ENCODE measurements at places on chromosomes 12 and 14.

DNA sequence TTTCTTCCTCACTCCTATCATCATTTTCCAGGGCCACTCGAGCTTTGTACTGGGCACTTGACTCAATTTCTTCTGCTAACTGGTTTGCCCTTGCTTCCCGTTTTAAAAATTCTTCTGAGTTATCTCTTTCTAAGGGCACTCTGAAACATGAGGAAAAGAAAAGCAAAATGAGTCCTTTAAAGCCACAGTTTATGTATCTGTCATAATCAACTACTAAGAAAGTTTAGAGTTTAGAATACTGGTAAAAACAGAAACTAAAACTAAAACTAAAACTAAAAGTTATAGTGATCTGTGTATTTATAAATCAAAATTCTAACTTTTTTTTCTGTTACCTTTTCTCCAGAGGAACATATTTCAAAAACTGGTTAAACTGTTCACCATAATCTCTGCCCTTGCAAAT lies 79.2 kb downstream of the ATXN2 start:
- DNase-seq, result no peak

DNA sequence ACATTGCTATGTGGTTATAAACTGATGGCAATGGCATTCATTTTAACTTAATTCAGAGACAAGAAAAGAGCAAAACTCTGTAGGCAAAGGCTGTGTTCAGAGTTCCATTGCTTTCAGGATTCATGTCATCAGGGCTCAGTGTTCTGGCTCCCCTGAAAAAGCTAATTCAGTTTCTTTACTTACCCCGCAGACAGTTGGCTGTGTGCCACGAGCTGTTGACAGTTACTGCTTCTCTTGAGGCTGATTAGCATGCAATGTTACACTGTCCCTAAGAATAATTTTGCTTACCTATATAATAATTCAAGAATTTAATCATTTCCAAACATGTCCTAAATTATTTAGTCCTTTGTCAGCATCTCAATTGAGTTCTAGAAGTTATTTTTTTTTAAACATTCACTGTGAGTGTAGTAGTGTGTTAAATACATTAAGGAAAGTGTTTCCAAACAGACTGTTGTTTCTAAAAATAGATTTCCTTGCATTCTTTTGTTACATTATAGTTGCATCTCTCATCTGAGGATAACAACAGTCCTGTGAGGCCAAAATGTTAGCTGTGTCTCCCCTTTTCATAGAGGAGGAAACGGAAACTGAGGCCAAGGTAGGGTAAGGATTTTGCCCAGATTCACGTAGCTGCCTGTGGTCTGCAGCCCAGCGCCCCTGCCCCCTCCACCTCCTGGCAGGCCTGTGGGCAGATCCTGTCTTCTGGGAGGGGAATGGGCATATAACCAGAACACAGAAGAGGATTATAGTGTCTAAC lies 98.6 kb downstream of the PELI2 start:
- DNase-seq, result peak; percentile 16

- DNase-seq, result peak; percentile 56
These were observed 1092.8 kb upstream of the SEL1L start for GRCh38 chr14:82626156-82627066.

GRCh38 chr12:73486256-73486655 lies 1051.4 kb upstream of the ATXN7L3B start:
- DNase-seq, result no peak

DNA sequence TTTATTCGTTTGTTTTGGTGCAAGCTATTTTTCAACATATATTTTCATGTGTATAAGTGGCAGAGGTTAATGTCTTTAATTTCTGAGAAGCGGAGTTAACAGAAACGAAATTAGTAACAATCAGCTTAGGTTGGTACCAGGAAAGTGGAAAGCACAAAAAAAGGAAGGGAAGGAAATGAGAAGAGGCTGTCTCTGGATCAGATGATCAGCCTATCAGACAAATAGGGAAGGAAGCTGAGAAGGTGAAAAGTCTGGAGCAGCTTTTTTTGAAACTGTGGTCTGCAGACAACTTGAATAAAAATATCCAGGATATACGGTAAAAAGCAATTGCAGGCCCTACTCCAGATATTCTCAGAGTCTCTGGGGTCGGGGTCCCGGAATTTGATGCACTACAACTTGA lies 265.0 kb downstream of the SSPN start:
- no peak for DNase-seq

DNA sequence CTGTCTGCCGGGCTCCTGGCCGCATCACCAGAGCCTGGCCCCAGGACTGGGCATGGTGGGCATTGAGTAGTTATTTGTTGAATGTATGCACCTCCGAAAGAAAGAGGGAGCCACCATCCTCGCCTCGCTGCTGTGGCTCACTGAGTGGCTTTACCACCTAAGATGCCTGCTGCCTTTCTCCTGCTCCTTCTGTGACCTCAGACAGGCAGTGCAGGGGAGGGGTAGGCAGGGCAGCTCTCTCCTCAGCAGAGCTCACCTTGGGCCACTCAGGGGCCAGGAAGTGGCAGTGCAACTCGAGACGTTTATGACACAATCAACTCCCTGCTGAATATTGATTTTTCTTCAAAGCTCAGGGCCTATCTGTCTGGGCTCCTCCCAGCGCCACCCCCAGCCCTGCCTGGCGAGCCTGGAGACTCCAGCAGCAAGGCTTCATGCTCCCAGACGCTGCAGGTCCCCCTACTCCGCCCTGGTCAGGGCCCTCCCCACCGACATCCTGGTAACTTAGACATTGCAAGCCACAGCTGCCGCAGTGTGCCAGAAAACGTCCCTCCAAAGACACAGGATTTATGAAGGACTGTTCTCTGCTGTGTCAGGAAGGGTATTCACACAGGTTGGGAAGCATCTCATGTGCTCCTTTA lies 84.3 kb upstream of the DIO3 start:
- no peak for DNase-seq

DNA sequence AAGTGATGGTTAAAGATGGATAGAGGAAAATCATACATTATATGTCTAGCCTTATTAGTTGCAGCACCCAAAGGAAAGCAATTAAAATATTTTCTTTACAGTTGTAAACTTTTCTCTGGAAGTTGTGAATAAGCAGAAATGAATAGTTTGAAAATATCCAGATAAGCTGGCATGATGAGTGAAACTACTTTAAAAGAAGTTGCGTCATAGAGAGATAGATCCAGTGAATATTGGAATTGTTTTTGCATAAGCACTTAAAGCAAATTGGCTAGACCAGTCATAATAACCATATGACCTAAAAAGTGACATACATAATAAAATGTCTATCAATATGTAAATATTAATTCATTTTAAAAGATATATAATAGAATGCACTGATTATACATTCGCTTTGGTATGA lies 132.1 kb downstream of the SOX5 start:
- no peak for DNase-seq

DNA sequence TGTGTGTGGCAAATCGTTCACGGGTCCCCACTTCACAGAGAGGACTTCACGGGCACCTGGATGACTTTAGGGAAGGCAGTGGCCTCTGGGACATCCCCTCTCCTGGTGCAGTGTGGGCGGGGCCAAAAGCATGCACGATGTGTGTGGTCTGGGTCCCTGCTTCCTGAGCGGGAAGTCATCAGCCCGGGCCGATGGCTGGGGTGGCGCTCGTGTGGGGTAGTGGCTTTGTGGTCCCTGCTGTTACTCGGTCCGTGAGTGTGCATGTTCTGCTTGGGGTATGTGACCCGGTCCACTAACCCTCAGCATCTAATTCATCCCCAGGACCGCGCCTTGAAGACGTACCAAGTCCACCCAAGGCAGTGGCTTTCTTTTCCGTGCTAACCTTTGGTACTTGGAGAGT lies 142.5 kb upstream of the RTL1 start:
- DNase-seq, result no peak

- DNase-seq, result no peak
These were observed 67.0 kb downstream of the ARF6 start for GRCh38 chr14:49959822-49960408.

GRCh38 chr14:50362764-50363713 lies 33.6 kb downstream of the CDKL1 start:
- no peak for DNase-seq

- no peak for DNase-seq
These were observed 129.6 kb downstream of the PAPOLA start for GRCh38 chr14:96631621-96632362.

DNA sequence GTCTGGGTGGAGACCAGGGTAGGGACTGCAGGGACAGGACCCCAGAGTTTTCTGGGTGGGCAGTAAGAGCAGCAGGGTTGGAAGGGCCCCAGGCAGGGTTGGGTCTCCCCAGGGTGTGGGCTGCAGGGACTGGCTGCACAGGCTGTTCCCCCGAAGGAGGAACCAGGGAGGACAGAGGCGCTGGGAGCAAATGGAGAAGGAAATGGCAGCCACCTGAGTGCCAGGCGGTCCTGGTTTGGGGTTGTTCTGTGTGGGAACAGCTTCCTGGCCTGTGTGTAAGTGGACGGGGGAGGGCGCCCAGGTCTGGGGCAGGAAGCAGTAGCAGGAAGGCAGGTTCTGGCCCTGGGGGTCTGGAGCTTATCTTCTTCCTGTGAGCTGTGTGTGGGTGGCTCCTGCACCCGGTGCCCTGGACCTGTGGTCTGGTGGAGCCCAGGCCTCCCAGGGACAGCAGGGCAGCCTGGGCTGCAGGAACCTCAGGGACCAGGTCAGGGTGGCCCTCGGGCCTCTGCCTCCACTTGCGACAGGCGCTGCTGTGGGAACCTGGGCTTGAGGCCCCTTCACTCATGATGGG lies 372.8 kb downstream of the TMEM121 start:
- DNase-seq, result no peak

GRCh38 chr12:12115514-12115913 lies 44.8 kb downstream of the BCL2L14 start:
- no peak for DNase-seq

- DNase-seq, result no peak
These were observed 371.8 kb downstream of the ZFP36L1 start for GRCh38 chr14:68421116-68421515.

GRCh38 chr12:55019784-55020183 lies at the start of gene NEUROD4:
TSS of gene NEUROD4 (plus strand) at chr12:55019974. CDS start at chr12:55026440, 6,466 bp downstream.
- DNase-seq, result peak; percentile 14

GRCh38 chr14:104136472-104137296 lies 1.7 kb upstream of the KIF26A start:
- DNase-seq, result no peak

DNA sequence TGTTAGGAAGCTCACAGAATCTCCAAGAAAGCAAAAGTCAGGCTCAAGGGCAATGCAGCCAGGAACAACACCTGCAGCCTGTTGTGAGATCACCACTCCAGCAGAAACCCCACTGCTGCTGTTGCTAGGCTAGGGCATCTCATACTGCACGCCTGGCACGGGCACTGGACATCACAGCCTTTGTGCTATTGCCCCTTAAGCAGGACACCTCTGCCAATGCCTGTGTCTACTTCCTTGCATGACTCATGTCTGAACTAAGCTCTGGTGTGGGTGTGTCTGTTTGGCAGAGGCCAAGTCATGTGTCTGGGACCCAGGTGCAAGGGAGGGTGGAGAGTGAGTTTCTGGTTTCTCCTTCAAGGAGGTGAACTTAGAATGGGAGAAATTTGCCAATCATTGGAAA lies 10.0 kb upstream of the DDX47 start:
- no peak for DNase-seq

DNA sequence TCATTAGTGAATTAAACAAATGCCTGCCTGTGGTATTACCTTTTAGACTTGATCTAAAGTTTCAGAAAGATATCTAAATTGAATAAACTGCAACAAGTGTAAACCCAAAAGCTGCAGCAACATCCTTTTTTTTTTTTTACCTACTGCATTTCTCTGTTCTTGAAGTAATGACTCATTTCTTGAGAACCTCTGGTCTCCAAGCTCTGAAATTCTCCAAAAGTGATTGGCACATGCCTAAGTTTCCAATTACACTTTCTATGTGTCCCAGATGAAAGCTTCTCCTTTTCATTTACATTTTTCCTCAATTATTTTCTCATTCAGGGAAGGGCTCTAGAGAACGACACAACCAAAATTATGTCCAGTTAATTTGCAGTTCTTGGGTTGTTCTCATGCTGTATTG lies 435.2 kb upstream of the DCN start:
- no peak for DNase-seq

- no peak for DNase-seq
These were observed 55.4 kb downstream of the DAO start for GRCh38 chr12:108935159-108935763.

DNA sequence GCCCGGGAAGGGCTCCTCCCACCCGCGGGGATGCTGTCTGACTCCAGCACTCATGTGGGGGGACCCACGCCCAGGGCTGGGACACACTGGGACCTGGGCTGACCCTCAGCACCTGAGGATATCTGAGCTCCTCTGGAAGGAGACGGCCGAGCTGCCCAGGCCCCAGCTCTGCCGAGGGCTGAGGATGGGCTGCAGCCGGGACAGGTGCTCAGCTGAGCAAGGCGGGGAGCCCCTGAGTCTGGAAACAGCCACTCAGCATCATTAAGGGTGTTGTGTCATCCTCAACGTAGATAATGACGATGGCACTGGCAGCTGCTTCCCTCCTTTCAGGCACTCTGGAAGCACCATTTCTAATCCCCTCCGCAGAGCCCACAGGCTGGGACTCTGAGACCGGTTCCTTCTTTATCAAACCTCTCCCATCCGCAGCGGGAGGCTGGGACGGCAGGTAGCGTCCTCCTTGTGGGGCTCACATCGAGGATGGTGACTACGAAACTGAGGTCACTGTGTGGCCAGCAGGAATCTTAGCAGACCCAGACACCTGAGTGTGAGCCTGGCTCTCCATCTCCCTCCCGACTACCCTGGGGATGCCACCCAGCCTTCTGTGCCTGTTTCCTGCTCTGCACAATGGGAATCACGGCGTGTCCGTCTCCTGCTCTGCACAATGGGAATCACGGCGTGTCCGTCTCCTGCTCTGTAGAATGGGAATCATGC lies 26.7 kb upstream of the SFSWAP start:
- no peak for DNase-seq

DNA sequence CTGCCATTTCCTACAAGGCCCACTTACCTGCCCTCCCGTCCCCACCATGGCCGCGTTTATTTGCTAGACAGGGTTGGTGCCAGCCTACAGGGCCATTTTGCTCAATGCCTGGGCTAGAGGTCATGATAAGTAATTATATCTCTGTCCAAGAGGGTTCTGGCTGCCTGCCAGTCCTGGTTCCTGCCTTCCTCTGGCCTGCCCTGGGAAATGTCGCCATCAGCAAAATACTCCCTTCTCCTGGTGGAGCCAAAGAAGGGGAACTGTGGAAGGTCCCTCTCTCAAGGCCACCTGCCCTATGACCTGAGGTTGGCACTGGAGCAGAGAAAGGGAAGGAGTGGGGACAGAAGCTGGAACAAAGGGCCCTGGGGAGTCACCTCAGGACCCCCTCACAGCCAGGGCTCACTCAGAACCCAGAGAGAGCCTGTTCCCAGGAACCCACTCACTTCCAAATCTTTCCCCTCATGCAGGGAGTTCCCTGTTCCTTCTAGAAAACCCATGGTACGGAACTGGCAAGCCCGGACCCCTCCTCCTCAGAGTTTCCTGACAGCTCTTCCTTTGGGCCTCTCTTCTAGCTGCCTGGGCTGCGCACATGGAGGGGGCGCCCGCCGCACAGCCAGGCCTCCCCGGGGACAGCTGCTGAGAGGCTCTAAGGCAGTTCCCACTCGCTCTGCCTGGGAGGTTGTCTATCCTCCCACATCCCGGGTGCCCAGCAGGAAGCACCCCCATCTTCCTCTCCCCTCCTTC lies 280.5 kb downstream of the DPF3 start:
- DNase-seq, result no peak
